ENCODE measurements at places on chromosomes 6 and 20. TPM values are rescaled to one million over a fixed set of nuclear protein-coding genes. Genes with fewer than 3 reads are reported as not detected.

- no peaks in the 10 kb centered on the region for H3K27me3 ChIP-seq
- no peaks in the 10 kb centered on the region for H3K4me1 ChIP-seq
- H3K4me3 ChIP-seq = no peak overlapping the region
Observed at GRCh38 chr6:56889492-56889891, 65.4 kb upstream of the BEND6 start.

UBE2J1 gene
- 45.7 TPM for total RNA-seq

GRCh38 chr20:38272961-38273360 lies 12.4 kb upstream of the KIAA1755 start:
- H3K4me3 ChIP-seq = no peak overlapping the region
- peaks cover 3% of the 10 kb centered on the region for H3K4me1 ChIP-seq
- H3K27ac ChIP-seq = no peak overlapping the region
- no peaks in the 10 kb centered on the region for H3K36me3 ChIP-seq
- no peaks in the 10 kb centered on the region for H3K27me3 ChIP-seq
- no peak for DNase-seq

EMILIN3 gene
- total RNA-seq = 1.5 TPM

DNA sequence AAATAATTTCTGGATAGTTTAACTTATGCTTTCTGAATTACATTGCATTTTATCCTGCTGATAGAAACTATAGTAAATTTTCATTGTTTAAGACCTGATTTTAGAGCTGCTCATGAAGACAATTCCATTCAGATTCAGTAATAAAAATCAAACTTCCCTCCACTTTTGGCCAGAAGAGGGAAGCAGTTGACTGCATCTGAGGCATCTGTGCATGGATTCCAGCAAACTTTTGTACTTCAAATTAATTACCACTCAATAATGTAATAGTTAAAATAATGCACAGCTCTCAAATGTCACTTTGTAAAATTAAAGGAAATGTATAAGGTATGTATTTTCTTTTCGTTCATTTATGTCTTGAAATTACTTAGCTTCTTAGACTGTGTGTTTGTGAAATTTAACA lies 64.2 kb upstream of the SLC35B3 start:
- no peaks in the 10 kb centered on the region for H3K36me3 ChIP-seq
- no peak overlapping the region for H3K4me3 ChIP-seq
- H3K27me3 ChIP-seq = no peaks in the 10 kb centered on the region
- H3K4me1 ChIP-seq = no peaks in the 10 kb centered on the region
- H3K27ac ChIP-seq = no peak overlapping the region

DNA sequence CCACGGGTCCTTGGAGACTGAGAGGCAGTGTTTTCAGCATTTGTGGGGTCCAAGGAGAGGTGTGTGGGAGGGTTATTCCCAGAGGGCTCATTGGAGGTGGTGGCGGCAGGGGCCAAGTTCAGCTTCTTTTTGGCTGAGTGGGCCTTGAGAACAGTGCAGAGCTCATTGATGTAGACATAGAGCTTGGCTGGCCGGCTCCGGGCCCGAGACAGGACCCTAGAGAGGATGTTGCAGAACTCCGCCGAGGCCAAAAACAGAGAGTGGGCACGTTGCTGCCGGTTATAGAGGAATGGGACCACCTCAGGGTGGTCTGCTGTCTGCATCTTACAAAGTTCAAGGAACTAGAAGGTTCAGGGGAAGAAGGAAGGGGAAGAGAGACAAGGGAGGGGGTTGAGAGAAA lies 3.7 kb upstream of the ZBTB22 start:
- peaks cover 58% of the 10 kb centered on the region for H3K4me1 ChIP-seq
- no peaks in the 10 kb centered on the region for H3K27me3 ChIP-seq
- peaks cover 33% of the 10 kb centered on the region for H3K36me3 ChIP-seq
- H3K27ac ChIP-seq = no peak overlapping the region

NEU1 gene
- 20.8 TPM for total RNA-seq

DNA sequence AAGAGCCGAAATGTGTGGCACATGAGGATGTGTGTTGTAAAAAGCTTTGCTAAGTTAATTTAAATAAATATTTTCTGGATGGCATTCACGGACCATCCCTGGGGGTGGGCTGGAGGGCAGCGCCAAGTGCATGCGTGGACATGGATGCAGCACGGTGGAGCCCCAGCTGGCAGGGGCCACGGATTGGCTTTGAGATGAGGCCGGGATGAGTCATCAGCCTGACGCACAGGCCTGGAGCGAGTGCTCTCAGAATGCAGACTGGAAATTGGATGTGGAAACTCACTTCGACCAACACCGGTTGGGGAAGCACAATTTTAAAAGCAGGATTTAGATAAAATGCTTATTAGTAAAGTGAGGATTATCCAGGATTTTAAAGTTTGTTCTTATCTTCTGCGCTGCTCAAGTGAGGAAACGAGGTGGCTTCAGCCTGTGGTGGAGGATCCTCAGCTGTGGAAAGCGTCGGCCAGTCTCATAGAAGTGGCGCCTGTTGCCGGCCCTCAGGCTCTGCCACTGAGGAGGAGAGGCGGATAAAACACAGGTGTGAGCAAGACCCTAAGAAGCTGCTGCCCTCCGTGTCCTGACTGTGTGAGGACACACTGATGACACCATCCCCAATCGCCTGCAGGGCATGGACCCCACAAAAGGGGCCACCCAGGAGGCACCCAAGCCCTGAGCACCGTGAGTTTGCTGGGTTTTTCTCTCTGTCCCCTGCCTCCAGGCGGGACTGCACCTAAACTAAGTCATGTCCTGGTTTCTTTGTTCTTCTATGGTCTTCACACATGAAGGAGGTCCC lies 279.7 kb downstream of the CDH4 start:
- H3K36me3 ChIP-seq = no peaks in the 10 kb centered on the region
- no peak for DNase-seq
- H3K4me1 ChIP-seq = no peaks in the 10 kb centered on the region
- no peaks in the 10 kb centered on the region for H3K27me3 ChIP-seq
- no peak overlapping the region for H3K27ac ChIP-seq

GRCh38 chr6:159163901-159164370 lies 5.3 kb upstream of the FNDC1 start:
- H3K27ac ChIP-seq = no peak overlapping the region
- no peak overlapping the region for H3K4me3 ChIP-seq
- peaks cover 53% of the 10 kb centered on the region for H3K27me3 ChIP-seq
- no peak for DNase-seq
- no peaks in the 10 kb centered on the region for H3K36me3 ChIP-seq

DNA sequence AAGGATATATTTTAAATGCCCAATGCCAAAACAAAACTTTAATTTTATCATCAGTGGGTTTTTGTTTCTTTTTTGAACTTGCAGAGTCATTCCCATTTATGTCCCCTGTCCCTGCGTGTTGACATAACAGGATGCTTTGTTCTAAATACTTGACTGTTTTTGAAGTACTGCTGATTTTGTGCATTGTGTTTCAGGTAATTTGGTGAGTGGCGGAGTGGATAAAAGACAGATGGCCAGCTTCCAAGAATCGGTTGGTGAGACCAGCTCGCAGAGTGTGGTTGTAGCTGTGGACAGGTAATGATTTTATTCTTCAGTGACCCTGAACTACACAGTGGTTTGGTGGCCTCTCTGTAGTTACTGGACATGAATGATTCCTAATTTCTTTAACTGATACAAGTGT lies 50.5 kb upstream of the CSE1L start:
- no peak for DNase-seq
- no peak overlapping the region for H3K4me3 ChIP-seq
- H3K27ac ChIP-seq = no peak overlapping the region
- H3K36me3 ChIP-seq = peaks cover 57% of the 10 kb centered on the region

B3GAT2 gene
- total RNA-seq = 1.3 TPM

GRCh38 chr6:111992851-111993250 lies 61.1 kb upstream of the CCN6 start:
- no peaks in the 10 kb centered on the region for H3K36me3 ChIP-seq
- H3K4me3 ChIP-seq = no peak overlapping the region
- H3K4me1 ChIP-seq = peaks cover 70% of the 10 kb centered on the region
- no peaks in the 10 kb centered on the region for H3K27me3 ChIP-seq
- H3K27ac ChIP-seq = peak overlapping the region; percentile 6

GRCh38 chr6:18308070-18308735 lies 43.9 kb upstream of the DEK start:
- H3K4me1 ChIP-seq = no peaks in the 10 kb centered on the region
- H3K4me3 ChIP-seq = no peak overlapping the region
- no peaks in the 10 kb centered on the region for H3K27me3 ChIP-seq
- no peaks in the 10 kb centered on the region for H3K36me3 ChIP-seq

DNA sequence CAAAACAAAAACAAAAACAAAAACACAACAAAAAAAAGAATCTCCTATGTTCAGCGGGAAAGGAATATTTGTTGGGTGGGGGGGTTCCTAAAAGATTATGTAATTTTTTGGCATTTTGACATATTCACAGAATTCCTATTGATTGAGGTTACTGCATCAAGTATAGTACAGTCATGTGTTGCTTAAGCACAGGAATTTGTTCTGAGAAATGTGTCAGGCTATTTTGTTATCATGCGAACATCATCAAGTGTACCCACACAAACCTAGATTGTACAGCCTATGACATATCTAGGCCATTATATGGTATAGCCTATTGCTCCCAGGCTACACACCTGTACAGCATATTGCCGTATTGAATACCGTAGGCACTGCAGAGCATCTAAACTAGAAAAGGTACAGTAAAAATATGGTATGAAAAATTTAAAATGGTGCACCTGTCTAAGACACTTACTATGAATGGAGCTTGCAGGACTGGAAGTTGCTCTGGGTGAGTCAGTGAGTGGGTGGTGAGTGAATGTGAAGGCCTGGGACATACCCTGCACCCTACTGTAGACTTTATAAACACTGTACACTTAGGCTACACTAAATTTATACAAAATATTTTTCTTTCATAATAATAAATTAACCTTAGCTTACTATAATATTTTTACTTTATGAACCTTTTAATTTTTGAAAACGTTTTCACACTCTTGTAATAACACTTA lies 110.6 kb downstream of the CDKAL1 start:
- no peak overlapping the region for H3K4me3 ChIP-seq
- no peaks in the 10 kb centered on the region for H3K4me1 ChIP-seq
- no peaks in the 10 kb centered on the region for H3K36me3 ChIP-seq
- no peak for DNase-seq
- H3K27me3 ChIP-seq = no peaks in the 10 kb centered on the region
- no peak overlapping the region for H3K27ac ChIP-seq

- H3K27ac ChIP-seq = no peak overlapping the region
- peaks cover 42% of the 10 kb centered on the region for H3K4me1 ChIP-seq
- no peak for DNase-seq
- H3K36me3 ChIP-seq = no peaks in the 10 kb centered on the region
- H3K4me3 ChIP-seq = no peak overlapping the region
Observed at GRCh38 chr6:47306887-47307286, 2.8 kb downstream of the TNFRSF21 start.

DNA sequence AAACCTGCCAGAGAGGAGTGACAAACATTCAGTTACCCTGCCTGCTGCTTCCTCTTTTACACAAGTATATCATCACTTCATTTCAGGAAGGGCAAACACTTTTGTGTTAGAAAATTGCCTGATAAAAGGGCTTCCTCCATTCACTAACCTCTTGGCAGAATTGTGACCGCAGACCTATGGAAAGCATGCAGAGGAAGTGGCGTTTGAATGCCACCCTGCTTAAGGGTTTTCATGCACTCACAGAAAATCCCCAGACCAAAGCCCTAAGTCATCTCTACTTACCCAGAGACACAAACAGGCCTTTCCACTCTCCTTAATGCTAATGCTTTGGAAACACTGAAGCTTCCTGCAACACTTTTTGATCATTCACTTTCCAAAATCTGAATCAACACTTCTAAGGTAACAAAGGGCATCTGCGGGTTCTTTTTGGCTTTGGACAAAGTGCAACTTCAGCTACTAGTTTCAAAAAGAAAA lies 22.1 kb upstream of the RALGAPA2 start:
- H3K27ac ChIP-seq = no peak overlapping the region
- no peaks in the 10 kb centered on the region for H3K27me3 ChIP-seq
- DNase-seq = peak; percentile 24
- peaks cover 15% of the 10 kb centered on the region for H3K4me1 ChIP-seq
- H3K4me3 ChIP-seq = no peak overlapping the region
- H3K36me3 ChIP-seq = no peaks in the 10 kb centered on the region

DNA sequence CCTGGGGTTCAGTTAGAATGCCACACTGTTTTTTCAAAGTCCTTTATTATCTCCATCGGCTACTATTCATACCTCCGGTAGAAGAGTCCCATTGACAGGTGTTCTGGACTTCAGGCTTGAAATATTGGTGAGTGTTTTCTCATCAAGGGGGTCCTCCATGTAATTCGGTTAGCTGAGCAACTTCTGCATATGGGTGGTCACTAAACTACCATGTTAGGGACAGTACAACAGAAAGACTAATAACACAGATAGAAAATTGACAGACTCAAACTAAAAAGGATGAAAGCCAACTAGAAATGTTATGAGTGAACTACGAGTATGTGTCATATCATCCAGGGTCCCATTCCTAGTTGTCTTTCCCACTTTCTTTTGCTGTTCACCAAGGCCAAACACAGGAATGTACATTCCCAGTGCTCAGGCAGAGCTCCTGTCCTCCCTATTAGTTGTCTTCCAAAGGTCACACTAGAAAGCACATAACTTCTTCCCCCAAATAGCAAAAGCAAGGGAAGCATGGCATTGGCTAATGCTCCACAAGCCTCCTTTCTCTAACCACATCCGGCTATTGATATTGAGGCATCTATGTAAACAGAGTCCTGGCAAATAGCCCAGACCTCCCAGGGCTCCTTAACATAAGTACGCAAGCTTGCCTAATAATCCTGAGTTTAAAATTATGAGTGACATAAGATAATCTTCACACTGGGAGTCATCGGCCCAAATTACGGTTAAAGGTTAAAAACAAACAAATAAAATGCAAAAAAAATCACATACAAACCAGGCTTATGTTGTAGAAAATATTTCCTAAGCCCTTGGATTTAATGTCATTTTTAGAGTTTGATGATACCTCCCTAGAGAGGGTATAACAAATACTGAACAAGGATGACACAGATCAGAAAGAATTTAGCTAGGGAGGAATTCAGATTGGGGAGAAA lies 13.2 kb downstream of the CCN2 start:
- no peak overlapping the region for H3K4me3 ChIP-seq
- H3K27ac ChIP-seq = no peak overlapping the region
- no peak for DNase-seq
- H3K4me1 ChIP-seq = no peaks in the 10 kb centered on the region

- peak overlapping the region; percentile 4 for H3K4me3 ChIP-seq
- H3K27me3 ChIP-seq = no peaks in the 10 kb centered on the region
- H3K36me3 ChIP-seq = no peaks in the 10 kb centered on the region
Observed at GRCh38 chr20:24738981-24739633, 210.0 kb upstream of the CST7 start.

- no peaks in the 10 kb centered on the region for H3K36me3 ChIP-seq
- no peak overlapping the region for H3K4me3 ChIP-seq
- H3K4me1 ChIP-seq = no peaks in the 10 kb centered on the region
- no peaks in the 10 kb centered on the region for H3K27me3 ChIP-seq
Observed at GRCh38 chr6:24226541-24226940, 100.5 kb downstream of the NRSN1 start.

EDN3 gene
- total RNA-seq = 1.1 TPM

DNA sequence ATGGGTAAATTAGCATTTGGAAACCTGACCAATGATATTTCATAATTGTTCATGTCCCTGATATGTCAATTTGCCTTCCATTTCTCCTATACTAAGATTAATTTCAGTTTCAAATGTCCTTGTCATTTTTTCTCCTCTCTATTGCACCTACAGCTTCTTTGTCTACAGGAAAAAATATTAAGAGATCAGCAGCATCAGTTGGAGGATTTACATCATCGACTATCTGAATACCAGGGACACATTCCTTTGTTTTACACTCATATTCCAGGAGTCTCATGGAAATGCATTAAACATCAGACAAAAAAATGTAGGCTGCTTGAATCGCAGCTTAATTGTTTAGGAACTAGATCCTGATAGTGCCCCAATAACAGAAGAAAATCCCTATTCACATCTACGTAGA lies 188.2 kb downstream of the PRKN start:
- DNase-seq = no peak
- H3K4me3 ChIP-seq = no peak overlapping the region
- H3K4me1 ChIP-seq = no peaks in the 10 kb centered on the region
- H3K27me3 ChIP-seq = no peaks in the 10 kb centered on the region
- H3K36me3 ChIP-seq = no peaks in the 10 kb centered on the region
- H3K27ac ChIP-seq = no peak overlapping the region

POM121L2 gene
- total RNA-seq = not detected

All from thymus (tissue), 14 donors.